Prostate gland (tissue), 2 donors: ENCODE measurements at places on chromosomes 7 and 10.
A peak's percentile ranks its signal among the peaks of the same experiment; 100 is the strongest.

DNA sequence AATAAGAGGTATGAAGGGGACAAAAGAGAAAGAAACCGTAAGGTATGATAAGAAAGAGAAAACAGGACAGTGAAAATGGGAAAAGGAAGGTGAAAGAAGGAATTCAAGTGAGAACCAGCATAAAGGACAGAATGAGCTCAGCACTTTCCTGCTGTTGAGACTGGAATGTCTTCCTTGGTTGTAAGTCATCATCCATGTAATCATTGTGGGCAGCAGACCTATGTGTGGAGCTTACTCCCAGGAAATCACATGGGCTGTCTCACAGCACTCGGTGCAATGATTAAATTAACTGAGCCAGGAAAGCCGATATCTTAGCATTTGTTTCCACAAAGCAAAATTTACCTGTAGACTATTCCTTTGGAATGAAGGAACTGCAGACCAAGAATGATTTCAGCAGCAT is 118.1 kb downstream of the PRKCQ start:
- no peak for DNase-seq

DNA sequence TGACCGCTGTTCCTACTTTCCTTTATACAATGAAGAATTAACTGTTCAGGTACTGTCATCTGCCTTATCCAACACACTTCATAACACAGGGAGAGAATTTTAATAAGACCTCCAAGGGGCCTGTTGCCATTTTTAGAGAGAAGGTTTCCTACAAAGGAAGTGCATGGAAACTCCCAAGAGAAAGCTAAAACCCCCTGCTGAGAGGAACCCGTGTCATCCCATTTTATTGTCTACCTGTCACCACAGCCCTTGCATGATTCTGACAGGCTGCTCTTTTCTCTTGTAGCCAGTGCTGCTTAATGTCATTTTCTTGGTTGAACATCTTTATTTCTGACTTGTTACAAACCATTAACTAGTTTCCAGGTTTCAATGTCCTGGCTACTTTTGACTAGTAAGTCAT is 98.4 kb downstream of the SNX10 start:
- DNase-seq = no peak

DNA sequence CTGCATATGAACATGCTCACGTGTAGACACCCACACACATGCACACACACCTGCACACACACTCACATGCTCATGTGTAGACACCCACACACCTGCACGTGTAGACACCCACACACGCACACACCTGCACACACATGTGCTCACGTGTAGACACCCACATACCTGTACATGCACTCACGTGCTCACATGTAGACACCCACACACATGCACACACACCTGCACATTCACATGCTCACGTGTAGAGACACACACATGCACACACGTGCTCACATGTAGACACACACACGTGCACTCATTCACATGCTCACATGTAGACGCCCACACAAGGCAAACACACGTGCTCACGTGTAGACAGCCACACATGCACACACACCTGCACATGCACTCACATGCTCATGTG is 275.8 kb downstream of the PTPRN2 start:
- DNase-seq = no peak

DNA sequence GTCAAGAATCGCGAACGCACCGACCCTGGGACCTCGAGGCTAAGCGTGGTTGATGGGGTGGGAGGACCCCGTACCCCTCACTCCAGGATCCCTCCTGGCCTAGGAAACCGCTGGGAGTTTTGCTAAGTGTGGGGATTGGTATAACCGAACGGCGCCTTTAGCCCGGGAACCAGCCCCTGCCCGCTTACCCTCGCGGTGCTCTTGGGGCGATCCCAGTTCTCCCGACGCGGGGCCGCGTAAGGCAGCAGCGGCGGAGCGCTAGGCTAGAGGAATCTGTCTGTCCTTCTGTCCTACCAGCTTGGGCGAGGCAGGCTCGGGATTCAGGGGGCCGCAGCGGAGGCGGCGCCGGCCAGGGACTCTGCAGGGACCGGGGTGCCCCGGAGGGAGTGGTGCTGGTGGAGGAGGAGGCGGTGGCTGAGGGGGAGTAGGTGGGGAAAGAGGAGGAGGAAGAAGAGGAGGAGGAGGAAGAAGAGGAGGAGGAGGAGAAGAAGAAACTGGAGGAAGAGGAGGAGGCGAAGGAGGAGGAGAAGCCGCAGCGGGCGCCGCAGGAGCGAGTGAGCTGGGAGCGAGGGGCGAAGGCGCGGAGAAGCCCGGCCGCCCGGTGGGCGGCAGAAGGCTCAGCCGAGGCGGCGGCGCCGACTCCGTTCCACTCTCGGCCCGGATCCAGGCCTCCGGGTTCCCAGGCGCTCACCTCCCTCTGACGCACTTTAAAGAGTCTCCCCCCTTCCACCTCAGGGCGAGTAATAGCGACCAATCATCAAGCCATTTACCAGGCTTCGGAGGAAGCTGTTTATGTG is 439 bp upstream of the EMX2 start:
- DNase-seq = no peak

- DNase-seq = no peak
Observed at GRCh38 chr10:74863551-74863950, 37.2 kb downstream of the KAT6B start.

GRCh38 chr7:74672343-74672915 is 14.9 kb downstream of the GTF2I start:
- no peak for DNase-seq

- no peak for DNase-seq
Observed at GRCh38 chr10:109202111-109202510, 721.2 kb downstream of the XPNPEP1 start.

- DNase-seq = no peak
Observed at GRCh38 chr7:23963461-23964165, 253.6 kb downstream of the STK31 start.

DNA sequence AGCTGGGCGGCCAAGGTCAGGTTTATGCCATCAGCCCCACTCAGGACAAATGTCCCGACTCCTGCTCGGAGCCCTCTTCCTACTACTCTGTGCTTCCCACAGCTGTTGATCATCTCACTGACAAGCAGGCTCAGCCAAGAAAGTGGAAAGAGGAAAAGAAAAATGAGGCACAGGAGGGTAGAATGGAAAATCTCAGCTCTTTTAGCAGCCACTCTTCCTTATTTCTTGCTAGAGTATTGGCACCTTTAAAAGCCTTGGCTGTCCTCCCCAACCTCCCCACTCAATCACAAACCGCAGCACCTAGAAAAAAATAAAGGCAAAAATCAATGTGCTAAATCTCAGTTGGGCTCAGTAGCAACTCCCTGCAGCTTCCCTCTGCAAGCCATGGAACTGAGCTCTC is 35.3 kb upstream of the AGK start:
- no peak for DNase-seq

DNA sequence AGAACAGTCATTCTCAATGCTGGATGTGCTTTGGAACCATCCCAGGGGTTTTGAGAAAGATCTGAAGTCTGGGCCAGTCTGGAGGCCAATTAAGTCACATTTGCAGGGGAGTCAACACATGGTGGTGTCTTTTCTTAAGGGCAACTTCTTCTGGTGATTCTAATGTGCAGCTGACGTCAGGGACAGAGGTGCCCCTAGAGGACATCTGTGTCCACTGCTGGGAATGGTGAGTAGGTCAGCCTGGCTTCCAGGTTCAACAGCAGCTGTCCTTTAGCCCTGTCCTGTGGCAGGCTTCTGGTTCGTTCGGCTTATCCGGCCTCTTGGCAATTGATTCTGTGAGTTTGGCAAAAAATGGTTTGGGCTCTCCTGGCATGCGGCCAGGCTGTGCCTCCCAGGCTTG is 269.7 kb upstream of the HABP2 start:
- DNase-seq = no peak

- no peak for DNase-seq
Observed at GRCh38 chr10:132992433-132993215, 50.3 kb upstream of the CFAP46 start.

- no peak for DNase-seq
Observed at GRCh38 chr10:80509403-80510161, 28.1 kb upstream of the SH2D4B start.

GRCh38 chr7:33101906-33102305 is 7.3 kb downstream of the RP9 start:
- no peak for DNase-seq

GRCh38 chr10:76242956-76243355 is 811.5 kb downstream of the LRMDA start:
- no peak for DNase-seq

DNA sequence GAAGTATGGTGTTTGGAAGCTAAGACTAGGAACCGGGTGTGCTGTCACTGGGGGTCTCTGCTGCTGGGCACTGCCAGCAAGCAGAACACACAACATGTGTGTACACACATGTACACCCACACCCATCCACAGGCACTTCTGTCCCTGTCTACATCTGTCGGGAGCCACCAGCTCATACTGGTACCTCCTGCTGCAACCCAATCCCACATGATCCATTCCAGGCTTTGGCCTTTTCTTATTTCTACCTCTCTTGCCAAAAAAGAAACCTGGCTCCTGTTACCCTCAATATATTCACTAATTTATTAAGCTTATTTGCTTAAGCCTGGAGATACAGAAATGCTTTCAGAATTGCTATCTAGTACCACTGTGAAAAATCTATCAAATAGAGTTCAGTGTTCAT is 246.0 kb downstream of the DIP2C start:
- DNase-seq = no peak

DNA sequence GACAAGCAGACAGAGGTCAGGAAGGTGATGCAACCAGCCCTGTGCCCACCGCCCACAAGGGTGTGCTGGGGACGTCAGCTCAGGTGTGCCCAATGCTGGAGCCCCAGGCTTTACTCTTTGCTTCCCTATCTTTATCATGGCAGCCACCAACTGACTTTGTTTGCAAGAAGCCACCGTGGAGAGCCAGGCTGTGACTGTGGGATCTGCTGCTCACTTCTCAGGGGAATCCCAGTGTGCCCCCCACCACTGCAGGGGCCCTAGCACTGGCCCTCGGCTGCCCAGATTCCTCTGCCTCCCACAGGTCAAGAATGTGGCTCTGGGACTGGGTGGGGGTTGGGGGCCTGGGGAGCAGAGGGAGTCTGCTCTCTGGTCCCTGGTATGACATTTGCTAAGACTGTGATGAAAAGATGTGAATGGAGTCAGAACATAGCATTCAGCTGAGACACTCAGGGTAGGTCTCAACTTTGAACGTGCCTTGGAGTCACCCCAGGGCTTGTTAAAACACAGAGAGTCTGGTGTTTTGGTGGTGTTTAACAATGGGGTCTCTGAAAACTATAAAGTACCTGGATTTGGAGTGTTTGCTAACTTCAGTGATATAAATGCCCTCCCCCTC is 47.3 kb downstream of the ARHGAP22 start:
- DNase-seq = no peak

DNA sequence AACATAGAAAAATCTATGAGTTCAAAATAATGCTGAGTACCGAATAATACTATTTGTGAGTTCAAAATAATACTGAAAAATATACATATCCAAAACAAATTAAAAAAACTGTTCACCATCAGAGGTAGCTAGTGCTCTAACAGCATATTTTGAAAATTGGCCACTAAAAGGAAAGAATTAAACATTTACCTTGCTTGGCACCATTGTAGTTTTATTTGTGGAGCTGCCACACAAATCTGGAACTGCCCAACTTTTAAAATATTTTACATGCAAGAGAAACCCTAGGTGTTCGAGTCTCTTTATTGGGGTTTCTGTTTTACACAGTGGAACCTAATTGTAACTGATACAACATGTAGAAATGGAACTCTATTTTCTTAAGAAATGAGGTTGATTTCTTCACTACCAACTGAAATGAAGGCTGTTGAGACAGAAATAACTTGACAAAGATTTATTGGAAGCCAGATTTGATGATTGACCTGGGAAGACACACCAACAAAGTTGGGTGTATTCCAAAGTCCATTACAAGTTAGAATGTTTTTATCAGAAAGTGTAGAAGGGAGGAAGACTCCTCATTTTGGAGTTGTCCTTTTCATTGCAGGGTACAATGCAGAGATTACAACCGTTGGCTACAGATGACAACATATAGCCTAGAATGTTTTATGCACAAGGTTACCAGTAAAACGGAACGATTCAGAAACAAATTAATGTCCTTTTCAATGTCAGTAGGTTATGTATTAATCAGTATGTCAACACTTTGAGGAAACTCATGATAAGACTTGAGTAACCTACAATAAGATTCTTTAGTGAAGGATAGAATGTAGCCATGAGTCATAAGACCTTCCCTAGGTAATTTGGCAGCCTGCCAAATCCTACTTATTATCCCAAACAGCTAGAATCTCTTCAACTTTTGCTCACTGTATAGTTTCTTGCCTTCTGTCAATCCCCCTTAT is 73.8 kb upstream of the PAPSS2 start:
- DNase-seq = peak; percentile 10

GRCh38 chr10:98425511-98426352 is 10.8 kb upstream of the PYROXD2 start:
- DNase-seq = no peak

DNA sequence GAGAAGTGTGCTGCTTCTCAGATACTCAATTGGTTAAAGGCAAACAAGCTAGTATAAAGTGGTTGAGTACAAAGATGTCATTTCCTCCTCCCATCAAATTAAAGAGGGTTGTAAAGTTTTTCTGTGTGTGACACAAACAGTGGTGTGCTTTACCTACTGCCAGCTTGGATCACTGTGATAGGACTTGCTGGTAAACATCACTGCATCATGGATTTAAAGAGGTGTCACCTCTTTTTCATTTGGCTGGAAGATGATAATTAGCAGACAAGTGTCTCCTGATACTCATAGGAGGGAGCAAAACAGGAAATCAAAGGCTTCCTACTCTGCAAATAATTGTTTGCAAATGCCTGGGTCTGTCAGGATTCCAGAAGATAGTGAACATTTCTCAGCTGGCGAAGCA is 200.5 kb downstream of the MDFIC start:
- DNase-seq = no peak

DNA sequence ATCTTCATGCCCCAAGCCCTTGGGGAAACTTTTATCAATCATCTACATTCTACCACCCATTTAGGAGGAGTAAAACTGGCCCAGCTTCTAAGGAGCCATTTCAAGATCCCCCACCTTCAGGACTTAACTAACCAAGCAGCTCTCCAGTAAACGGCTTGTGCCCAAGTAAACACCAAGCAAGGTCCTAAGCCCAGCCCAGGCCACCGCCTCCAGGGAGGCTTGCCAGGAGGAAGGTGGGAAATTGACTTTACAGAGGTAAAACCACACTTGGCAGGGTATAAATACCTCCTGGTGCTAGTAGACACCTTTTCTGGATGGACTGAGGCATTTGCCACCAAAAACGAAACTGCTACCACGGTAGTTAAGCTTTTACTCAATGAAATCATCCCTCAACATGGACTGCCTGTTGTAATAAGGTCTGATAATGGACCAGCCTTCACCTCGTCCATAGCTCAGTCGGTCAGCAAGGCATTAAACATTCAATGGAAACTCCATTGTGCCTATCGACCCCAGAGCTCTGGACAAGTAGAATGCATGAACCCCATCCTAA is 5.6 kb downstream of the AKR1B15 start:
- DNase-seq = no peak

- peak; percentile 46 for DNase-seq
Observed at GRCh38 chr10:11685787-11686218, 56.4 kb upstream of the ECHDC3 start.
